ENCODE measurements at places on chromosomes 1 and 21.

- peak; percentile 46 for DNase-seq
These were observed 44.5 kb upstream of the CCDC190 start for GRCh38 chr1:162905174-162906158.

DNA sequence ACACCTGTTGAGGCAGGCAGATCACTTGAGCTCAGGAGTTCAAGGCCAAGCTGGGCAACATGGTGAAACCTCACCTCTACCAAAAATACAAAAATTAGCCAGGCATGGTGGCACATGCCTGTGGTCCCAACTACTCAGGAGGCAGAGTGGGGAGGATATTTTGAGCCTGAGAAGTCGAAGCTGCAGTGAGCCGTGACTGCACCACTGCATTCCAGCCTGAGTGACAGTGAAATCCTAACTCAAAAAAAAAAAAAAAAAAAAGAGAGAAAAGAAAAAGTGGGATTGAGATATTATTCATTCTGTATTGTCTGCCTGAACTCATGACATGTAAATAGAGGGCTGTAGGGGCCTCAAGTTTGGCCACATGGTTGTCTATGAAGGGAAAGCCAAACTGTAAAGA, 37.3 kb downstream of the WNT2B start:
- no peak for DNase-seq

DNA sequence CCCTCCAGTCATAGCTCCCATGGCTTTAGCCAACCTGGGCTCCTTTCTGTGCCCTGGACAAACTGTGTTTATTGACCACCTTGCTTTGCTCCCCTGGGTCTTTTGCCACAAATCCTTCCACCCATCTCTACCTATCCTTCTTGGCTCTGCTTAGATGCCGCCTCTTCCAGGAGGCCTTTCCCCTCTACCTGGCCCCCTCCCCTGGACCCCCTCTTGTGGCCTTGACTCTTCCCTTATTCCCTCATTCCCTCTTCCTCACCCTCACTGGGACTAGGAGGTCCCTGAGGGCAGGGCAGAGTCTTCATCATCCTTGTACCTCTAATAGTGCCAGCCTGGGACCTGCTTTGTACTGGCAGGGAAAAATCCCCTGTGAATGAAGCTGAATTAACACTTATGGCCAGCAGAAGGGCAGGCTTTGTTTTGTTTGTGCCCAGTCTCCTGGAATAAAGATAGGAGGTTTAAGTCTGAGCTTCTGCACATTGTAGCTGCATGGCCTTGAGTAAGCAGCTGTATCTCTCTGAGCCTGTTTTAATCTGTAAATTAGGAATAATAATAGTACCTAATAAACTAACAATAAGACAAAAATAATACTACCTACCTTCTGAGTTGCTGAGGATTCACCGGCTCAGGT, 13.7 kb downstream of the PTPRU start:
- no peak for DNase-seq

- DNase-seq: peak; percentile 24
These were observed 556.3 kb downstream of the LTN1 start for GRCh38 chr21:28436286-28436932.

DNA sequence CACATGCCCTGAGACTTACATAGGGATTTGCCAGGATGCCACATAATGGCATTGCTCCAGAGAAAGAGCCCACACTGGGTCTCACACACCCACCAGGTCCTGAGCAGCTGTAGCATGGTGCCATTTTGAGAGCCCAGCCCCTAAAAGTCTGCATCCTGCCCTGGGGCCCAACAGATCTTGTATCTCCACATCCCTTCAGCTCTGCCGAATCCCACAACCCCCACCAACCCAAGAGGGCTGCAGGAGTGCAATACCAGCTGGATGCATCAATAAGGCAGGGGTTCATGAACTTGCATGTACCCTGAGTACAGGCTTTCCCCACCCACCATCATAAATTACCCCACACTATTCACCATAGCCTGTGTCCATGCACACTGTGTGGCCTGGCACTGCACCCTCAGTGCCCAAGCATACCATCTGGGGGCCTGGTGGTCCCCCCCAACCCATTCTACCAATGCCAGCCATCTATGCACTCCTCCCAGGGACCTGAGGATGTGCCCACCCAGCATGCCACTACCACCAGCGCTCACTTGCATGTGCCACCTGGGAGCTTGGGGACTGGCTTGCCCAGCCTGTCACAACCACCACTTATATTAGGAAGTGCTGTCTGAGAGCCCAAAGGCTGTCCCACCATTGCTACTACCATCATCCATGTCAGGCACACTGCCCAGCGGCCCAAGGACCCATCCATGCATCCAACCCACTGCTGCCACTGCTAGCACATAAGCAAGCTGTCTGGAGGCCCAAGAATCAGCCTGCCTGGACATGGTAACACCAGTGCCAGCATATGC, 4.1 kb upstream of the KRTAP12-2 start:
- no peak for DNase-seq

GRCh38 chr1:93577536-93578432, 103.9 kb downstream of the BCAR3 start:
- DNase-seq: no peak

GRCh38 chr1:203321273-203322052, 16.1 kb downstream of the BTG2 start:
- no peak for DNase-seq

GRCh38 chr1:50425376-50426107, 2.3 kb upstream of the DMRTA2 start:
- DNase-seq: peak; percentile 57

- no peak for DNase-seq
These were observed 79.1 kb upstream of the PTGFR start for GRCh38 chr1:78411707-78412106.

DNA sequence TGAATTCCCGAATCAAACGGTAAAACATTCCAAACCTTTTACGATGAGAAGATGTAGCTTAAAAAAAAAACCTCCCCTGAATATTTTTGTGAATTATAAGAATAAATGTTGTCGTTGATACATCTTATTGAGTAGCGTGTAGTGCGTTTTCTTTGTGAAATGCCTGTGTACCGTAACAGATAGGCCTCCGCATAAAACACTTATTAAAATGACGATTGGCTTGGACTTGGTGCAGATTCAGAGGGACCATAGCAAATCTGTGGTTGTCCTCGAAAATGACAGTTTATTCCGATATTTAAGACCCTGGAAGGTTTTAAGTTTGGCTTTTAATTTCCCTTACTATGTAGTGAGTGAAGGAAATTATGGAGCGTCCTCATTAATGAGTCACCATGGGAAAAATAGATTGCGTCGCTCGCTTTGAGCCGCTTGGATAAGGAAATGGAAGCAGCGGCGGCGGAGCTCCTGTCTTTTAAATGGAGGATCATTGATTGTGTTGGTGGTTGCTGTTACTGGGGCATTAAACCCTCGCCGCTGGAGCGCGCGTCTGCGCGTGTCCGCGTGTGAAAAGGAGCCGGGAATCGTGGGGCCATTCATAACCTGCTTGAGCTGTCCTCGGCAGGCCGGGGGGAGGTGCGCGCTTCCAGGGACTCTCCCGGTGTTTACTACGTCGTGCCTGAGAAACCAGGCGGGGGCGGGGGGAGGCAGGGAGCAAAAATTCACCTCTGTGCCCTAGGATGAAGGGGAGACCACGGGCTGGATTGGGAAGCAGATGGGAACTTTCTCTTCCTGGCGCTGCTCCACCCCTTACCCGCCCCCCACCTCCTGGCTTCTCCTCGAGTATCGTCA, 1.6 kb downstream of the SPEN start:
- peak; percentile 55 for DNase-seq

GRCh38 chr1:15722836-15723532, 13.1 kb upstream of the SLC25A34 start:
- DNase-seq: no peak

DNA sequence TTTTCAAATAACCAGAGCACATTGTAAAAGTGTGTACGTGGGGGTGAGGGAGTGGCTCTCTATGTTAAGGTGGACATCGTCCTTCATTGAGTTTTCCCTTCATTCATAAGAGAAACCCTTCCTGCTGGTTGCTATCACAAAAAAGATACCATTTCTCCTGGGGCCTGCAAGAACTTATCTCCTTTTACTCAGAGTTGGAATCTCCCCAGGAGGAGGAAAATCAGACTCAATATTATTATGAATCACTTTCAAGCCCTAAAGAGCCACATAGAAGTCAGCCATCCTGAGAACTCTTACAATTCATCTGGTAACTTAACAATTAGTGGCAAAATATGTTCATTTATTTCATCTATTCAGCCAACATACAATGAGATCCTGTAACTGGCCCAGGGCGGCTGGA, 27.1 kb upstream of the TGFBR3 start:
- no peak for DNase-seq

DNA sequence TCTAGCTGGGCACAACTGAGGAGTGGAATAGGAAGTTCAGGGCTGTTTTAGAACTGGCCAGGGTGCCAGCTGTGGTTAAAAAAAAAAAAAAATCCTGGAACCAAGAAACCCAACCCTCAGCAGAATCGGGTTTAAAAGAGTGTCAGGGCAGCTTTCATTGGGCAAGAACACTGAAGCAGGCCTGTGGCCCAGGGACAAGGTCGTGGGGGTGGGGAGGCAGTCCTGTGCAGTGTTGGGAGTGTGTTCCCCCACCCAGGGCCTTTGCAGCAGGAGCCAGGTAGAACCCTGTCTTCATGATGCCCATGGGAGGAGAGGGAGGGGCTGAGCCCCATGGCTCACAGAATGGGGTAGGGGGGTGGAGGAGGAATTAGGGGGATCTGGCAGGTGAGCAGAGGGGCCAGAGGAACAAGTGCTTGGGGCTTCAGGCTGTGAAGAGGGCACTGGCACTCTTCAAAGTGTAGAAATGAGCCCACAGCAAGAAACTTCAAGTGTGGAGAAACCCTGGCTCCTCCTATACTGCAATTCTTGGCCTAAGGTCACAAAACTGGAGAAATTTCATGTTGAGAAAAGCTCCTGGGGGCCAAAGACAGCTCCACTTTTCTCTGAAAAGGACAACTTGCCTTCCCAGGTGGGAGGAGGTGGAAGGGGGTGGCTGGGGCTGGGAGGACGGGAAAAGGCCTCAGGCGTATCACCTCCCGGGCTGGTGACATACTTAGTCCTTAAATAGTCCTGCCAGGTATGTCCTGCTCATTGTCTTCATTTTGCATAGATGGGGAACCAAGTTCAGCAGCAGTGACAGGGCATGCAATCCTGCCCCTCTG, 39.3 kb downstream of the KIAA1614 start:
- no peak for DNase-seq

DNA sequence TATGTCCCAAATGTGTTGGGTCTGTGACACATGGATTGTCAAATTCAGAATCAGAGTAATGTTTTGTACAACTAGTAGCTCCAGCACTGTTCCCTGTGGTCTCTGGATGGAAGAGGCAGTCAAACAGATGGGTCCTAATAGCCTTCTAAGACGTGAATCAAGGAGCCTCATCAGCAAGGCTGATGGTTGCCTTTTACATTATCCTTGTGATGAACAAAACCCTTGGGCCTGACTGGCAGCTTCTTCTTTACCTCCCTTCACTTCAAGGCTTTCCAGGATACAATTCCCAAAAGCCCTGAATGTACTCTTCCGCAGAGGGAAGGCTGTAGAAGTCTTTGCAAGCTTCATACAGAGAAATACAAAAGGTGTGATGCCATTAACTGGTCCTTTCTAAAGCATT, 633.3 kb downstream of the USP25 start:
- no peak for DNase-seq

GRCh38 chr1:57483954-57484353, 60.1 kb upstream of the DAB1 start:
- DNase-seq: no peak

- DNase-seq: no peak
These were observed 3.0 kb downstream of the PAXBP1 start for GRCh38 chr21:32768530-32768929.

DNA sequence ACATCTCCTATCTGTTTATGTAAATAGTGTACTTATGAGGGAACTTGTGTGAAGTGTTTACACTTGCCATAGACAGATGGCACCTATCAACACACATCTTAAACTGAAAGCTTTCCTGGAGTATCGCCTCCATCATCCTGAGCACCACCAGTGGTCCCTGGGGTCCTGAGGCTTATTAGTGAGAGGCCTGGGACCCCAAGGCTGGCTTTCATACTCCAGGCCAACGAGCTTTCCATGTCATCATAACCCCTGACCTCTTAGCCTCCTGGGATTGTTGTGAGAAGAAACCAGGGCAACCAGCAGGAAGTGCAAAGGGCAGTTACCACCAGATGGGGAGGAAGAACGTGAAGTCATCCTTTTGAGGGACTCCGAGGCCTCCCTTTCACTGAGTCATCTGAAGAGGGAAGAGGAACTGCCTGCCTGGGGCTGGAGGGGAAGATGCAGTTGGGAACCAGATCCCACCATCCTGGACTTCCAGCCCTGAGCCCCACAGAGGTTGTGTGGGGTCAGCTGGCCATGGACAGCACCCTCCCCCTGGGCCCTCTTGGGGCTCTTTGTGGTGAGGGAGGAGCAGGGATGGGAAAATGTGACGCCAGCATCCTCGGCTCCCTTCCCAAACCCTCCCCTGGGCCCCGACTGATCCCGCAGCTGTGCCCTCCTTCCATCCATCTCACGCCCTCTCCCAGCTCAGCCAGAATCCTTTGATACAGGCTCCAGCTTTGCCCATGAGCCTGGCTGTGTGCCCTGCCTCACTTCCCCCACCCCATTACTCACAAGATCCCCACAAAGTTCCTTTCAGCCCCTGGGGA, 5.8 kb downstream of the INKA2 start:
- peak; percentile 81 for DNase-seq

- DNase-seq: no peak
These were observed 1671.0 kb upstream of the B3GALT2 start for GRCh38 chr1:194857413-194857812.

- peak; percentile 32 for DNase-seq
These were observed 323.5 kb downstream of the SIPA1L2 start for GRCh38 chr1:232306269-232306961.

DNA sequence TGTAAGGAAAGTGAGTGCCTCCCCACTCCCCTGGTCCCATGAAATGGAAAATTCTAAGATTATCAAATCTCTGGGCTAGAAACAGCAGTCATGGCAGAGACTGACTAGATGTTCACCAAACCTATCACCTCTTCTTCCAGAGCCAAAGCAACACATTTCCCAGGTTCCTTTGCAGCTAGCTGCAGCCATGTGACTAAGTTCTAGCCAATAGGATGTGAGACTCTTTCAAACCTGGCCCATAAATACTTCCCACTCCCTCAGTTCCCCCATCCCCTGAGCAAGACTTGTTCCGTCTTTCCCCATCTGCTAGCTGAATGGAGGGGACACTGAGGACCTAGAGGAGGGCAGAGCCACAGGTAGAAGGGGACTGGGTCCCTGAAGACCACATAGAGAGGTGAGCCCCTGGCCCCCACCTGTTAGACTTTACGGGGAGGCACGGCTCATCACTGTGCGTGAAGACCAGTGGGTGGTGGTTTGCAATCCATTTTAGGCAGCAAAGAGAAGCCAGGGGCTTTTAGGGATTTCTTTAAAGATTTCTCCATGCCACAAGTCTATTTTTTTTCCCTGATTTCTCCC, 17.2 kb downstream of the FAM43B start:
- no peak for DNase-seq

DNA sequence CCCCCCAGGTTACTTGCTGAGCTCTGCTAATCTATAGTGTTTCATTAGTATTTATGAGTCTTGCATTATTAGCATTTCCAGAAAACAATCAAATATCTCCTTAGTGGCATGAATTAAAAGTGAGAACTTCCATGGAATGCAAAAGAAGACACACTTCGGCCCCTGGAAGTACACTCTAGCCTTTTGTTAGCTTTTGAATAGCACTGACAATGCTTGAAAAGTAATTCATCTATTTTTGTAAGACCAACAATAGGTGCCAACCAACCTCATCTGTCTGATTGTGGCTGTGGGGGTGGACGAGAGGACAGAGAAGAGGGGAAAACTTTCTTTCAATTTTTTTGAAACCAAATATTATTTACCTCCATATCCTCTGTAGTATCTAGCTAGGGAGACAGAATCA, 27.8 kb downstream of the KIAA0040 start:
- no peak for DNase-seq
